ENCODE measurements at places on chromosomes 2 and 18. TPM values are rescaled to one million over a fixed set of nuclear protein-coding genes. Genes with fewer than 3 reads are reported as not detected.
A peak's percentile ranks its signal among the peaks of the same experiment; 100 is the strongest.

The SCYGR5 gene
- total RNA-seq, result not detected

- no peak for DNase-seq
These were observed 159.3 kb downstream of the CYRIA start for GRCh38 chr2:16506366-16506765.

DNA sequence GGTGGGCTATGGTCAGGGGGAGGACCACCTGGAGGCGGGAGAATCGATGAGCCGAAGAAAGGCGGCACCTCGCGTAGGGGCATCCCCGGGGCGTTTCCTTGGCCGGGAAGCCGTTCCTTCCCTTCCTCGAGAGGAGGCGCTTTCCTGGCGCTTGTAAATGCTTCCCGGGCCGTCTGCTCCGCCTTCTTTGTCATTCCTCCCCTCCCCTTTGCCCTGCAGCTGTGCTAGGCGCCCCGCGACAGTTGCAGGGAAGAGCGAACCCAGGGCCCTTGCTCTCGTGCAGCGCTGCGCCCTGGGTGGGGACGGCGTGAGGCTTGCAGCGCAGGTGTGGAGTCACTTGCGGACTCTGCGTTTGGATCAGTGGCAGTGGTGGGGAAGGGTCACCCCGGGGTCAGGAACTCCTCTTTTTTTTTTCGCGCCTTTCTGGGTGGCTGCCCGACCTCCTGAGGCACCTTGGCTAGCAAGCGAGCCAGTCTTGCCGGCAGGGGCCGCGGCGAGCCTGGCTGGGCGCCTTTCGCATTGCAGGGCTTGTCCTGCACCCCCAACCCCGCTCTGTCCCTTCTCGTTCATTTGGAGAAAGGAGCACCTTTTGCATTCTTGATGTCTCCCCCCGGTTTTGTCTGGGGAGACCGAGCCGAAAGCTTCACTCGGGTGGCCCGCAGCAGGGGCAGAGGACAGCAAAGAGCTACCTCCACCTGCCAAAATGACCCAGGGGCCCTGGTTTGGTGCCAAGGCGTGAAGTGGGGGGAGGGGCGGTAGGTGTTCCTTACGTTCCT is 858 bp downstream of the KCNS3 start:
- no peak for DNase-seq

DNA sequence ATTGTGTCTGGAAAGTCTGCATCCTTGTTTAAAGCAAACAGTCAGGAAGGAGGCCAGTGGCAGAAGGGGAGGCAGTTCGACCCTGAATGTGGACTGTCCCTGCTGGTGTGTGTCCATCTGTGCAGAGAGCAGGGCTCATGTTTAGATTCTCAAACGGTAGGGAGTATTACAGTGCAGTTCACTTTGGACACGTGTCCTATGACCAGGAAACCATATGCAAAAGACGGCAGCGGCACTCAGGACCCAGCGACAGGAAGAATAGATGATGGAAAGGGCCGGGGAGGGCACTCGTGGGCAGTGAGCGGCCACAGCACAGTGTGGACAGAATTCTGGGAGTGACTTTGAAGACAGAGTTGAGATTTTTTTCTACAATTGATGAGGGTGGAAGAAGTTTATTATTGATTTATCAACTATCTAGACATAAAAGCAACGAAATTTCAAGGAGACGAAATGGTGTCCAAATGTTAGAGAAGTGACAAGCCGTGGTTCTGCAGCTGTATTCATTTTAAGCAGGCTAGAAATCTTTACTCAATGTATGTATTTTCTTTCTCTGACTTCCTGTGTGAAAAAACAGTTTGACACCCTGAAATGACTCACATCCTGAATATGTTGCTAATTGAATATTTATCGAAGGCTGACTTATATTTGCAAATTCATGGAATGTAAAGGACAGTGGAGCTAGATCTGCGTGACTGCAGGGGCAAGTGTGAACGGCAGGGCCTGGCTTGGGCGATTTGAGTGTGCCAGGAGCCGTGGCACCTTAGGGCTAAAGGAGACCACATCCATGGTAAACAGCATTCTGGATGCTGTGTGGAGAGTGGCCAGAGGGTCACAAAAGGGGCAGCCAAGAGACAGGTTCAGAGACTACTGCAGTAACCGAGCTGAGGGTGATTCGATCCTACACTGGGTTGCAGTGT is 214.2 kb downstream of the PTGR3 start:
- peak; percentile 44 for DNase-seq

- no peak for DNase-seq
These were observed 67.9 kb downstream of the BIRC6 start for GRCh38 chr2:32424739-32425138.
